ENCODE measurements at places on chromosomes 13 and 19.

DNA sequence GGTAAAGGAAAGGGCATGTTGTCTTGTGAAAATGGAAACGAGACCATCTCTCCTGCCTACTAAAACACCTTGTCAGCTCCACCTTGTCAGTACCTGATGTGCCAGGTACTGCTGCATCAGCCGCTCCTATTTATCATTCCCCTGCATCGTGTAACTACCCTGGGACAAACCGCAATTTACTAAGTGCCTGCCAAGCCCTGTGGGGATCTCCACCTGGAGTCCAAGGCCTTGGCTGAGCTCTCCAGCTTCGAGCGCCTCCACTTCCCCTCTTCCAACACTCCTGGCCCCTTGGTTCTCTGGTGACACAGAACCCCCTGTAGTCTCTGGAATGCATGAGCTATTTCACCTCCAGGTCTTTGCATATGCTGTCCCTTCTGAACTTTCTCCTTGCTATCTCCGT, 25.9 kb upstream of the CCNP start:
- no peak for DNase-seq

GRCh38 chr13:33233547-33233946, 52.0 kb downstream of the STARD13 start:
- DNase-seq: no peak

- no peak for DNase-seq
Measured at GRCh38 chr13:42028113-42028799, 20.2 kb upstream of the DGKH start.

DNA sequence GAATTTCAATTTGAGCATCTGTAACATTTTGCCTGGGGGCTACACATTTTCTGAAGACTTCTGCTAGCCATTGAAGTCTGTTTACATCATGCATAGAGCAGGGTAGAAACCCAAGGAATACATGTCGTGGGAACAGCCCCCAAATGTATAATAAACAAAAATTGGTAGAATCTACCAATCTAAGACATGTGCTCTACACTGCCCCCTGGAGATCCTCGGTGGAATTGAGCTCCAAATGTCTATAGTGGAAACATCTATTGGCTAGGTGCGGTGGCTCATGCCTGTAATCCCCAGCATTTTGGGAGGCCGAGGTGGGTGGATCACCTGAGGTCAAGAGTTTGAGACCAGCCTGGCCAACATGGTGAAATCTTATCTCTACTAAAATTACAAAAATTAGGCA, 57.3 kb downstream of the MBD3L2B start:
- DNase-seq: peak; percentile 20

GRCh38 chr13:100673713-100674571, 653 bp downstream of the TMTC4 start:
- DNase-seq: peak; percentile 10

Measured in stimulated activated CD4-positive, alpha-beta T cell treated with anti-CD3 and anti-CD28 coated beads, Interleukin-15, amount 100 ng/mL, for 1 hour (primary cell).